Activated CD4-positive, alpha-beta T cell treated with anti-CD3 and anti-CD28 coated beads, Interleukin-2, amount 50 U/mL, for 24 hours (primary cell): ENCODE measurements at places on chromosomes 3 and 15.

- DNase-seq: no peak
Observed at GRCh38 chr15:54803134-54803808, 393.5 kb downstream of the RSL24D1 start.

- no peak for DNase-seq
Observed at GRCh38 chr3:127663151-127663550, 9.6 kb upstream of the ABTB1 start.

- no peak for DNase-seq
Observed at GRCh38 chr3:29447946-29448627, 167.2 kb downstream of the RBMS3 start.

GRCh38 chr3:26964836-26965235, 342.3 kb downstream of the LRRC3B start:
- no peak for DNase-seq

DNA sequence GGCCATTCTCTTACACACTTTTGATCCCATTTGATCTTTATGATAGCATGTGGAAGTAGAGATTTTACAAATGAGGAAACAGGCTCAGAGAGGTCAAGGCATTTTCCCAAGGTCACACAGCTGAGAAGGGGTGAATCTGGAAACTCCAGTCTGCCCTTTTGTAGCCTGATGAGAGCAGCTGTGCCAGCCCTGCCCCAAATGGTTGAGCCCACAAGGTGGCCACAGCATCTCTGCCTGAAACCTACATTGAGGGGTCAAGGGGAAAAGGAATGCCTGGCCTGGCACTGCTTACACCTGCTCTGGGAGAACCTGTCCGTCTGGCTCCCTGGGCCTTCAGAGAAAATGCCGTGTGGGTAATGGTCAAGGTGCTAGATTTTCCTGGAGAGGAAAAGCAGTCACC, 200.2 kb upstream of the LINGO1 start:
- DNase-seq: no peak
